ENCODE measurements at places on chromosomes 3 and 15.

- DNase-seq: peak; percentile 85
Measured at GRCh38 chr3:155870945-155871745, 695 bp downstream of the GMPS start.

- no peak for DNase-seq
Measured at GRCh38 chr3:12142476-12142875, 16.2 kb downstream of the TIMP4 start.

GRCh38 chr3:18752273-18752934, 327.3 kb upstream of the SATB1 start:
- no peak for DNase-seq

DNA sequence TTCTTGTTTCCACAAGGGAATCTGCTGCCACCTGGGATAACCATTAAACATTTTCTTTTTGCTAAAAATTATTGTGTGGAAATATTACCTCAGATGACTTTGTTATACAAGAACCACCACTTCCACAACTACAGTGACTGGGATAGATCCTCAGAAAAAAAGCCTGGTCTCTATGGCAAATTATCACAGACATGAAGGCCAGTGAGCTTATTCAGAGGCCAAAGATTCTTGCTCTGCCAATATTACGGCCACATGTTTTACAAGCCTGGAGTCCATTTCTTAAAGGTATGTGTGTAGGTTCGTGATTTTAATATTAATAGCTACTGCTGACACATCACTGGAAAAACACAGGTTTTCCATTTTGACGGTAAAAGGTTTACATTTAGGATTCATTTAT, 73.8 kb downstream of the MYO1E start:
- DNase-seq: no peak

GRCh38 chr15:86588413-86588812, 508.7 kb downstream of the AGBL1 start:
- no peak for DNase-seq

DNA sequence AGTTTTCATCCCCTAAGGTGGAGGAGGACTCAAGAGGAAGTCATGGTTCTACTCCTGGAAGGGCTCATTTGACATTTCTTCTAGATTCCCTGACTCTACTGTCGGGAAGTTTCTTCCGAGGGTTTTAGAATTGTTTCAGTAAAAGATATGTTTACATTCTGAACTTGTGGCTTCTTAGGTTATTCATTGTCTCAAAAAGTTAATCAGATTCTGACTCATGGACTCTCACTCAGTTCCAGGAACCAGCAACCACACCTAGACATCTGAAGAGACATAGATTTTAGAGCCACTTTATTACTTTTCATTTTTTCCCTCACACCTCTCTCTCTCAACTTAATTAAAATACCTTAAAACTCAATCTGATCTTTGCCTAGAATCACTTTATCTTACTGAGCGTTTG, 862.6 kb downstream of the AGBL1 start:
- DNase-seq: no peak

DNA sequence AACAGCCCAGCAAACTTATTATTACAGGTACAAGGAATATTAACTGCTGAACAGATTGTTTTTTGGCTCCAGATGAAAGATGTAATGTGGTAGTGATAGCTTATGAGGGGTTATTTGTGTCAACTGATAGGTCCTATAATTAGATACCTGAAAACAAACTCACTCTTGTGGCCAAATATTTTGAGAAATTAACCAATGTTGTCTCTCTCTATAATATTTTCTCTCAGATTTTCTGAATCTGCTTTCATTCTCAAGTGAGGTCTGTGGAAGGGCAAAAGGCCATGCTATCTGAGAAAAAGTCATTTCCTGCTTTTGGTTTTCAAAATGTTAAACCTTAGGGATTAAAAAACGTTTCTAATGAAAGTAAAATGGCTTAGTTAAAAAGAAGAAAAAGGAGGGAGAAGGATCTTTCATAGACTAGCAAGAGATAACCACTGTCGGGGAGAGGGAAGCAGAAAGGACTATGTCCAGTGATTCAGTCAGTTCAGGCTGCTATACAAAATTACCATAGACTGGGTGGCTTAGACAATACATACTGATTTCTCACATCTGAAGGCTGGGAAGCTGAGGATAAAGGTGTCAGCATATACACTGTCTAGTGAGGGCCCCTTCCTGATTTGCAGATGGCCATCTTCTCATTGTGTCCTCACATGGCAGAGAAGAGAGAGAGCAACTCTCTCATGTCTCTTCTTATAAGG, 277.5 kb upstream of the P2RY1 start:
- no peak for DNase-seq
